ENCODE measurements at places on chromosomes 1 and 21.

DNA sequence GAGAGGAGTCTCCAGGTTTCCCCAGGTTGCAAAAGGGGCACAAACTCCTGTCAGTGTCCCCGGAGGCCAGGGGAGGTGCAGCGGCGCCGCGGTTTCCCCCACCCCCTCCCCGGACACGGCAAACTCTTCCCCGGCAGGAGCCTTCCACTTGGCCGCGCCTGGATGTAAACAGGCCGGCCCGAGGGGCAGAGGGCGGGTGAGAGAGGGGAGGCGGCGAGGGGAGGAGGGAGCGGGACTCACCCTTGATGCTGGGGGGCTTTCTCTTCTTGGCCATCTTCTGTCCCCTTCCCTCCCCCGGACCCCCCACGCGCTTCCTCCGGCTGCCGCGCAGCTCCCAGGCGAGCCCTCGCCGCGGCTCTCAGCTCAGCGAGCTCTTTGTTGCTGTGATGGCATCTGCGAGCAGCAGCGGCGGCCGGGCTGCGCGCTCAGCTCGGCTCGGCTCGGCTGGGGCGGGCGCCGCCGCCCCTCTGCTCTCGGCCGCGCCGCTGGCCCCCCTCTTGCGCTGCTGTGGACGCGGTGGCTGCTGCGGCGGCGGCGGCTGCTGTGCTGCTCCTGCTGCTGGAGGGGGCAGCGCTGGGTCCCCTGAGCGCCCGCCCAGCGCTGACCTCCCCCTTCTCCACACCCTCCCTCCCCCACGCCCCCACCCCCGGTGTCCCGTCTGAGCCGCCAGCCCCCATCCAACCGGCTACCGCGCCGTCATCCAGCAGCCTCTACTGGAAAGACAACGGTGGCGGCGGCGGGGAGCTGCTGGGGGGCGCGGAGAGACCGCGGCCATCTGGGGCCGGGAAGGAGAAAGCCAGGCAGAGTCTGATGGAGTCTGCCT lies 4.9 kb upstream of the SLC44A5 start:
- no peak for DNase-seq

DNA sequence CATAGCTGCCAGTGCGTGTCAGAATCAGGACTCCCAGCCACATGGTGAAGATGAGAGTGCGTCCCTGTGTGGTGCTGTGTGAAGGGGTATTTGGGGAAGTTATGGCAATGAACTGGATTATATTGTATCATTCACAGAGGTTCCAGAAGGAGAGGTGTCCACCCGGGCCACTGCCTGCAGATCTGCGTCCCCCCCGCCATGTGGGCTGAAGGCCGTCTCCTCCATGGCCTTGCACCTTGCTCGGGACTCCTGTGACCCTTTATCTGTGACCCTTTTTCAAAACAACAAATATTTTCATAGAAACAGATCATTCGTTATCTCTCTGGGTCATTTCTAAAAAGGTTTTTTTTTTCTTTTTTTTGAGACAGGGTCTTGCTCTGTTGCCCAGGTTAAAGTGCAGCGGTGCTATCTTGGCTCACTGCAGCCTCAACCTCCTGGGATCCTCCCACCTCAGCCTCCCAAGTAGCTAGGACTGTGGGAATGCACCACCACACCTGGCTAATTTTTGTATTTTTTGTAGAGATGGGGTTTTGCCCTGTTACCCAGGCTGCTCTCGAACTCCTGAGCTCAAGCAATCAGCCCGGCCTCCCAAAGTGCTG lies 120.2 kb upstream of the ERRFI1 start:
- DNase-seq = no peak

GRCh38 chr1:165634154-165634921 lies 3.3 kb downstream of the MGST3 start:
- no peak for DNase-seq

DNA sequence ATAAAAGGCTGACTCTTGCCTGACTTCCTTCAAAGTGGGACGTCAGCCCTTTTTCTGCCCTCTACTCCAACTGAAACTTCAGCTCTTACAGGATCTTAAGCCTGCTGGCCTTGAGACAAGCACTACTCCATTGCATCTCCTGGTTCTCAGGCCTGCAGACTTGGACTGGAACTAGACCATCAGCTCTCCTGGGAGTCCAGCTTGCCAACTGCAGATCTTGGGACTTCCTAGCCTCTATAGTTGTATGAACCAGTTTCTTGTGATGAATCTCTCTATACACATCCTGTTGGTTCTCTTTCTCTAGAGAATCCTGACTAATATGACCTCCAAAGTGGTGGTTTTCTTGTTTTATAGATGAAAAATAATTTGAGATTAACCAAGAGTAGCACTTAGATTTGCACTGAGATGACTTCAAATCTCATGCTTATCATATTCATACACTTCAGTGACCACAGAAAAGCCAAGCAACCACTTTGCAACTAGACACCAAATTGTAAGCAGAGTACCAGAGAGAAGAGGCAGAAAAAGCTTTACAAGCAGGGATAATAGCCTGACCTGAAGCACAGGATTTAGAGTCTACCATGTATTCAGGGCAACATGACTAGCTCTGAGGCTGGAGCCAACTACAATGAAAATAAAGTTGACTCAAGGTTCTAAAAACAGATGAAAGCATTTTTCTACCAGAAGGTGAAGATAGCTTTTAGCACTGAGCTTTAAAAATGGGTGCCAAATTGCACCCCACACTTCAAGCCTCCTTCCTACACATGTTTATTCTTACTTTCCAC lies 661.3 kb upstream of the USP24 start:
- DNase-seq = no peak

GRCh38 chr1:111832521-111833155 lies 76.9 kb downstream of the DDX20 start:
- no peak for DNase-seq

All from SK-MEL-5 (cell line).